ENCODE measurements at places on chromosomes 7 and 10. TPM values are rescaled to one million over a fixed set of nuclear protein-coding genes. Genes with fewer than 3 reads are reported as not detected.
A peak's percentile ranks its signal among the peaks of the same experiment; 100 is the strongest.

ZCCHC24 gene
- 0.78 TPM for total RNA-seq

LSM8 gene
- 46.5 TPM for total RNA-seq

DNA sequence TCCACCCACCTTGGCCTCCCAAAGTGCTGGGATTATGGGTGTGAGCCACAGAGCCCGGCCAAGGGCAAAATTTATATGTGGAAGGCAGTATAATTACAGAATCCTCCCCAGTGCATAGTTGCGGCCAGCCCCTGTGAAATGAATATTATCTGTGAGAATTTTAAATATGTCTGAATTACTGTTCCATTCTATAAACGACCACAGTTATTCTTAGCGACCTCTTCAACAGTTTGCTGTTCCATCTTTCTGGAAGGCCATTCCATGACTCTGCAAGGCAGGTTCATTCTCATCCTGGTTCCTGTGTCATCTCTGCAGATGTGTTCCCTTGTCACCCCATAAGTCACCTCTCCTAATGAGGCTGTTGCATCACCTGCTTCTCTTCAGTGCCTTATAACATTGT is 90.7 kb downstream of the CCDC3 start:
- DNase-seq = no peak
- H3K36me3 ChIP-seq = no peaks in the 10 kb centered on the region
- H3K4me3 ChIP-seq = no peak overlapping the region
- peaks cover 16% of the 10 kb centered on the region for H3K27me3 ChIP-seq
- H3K27ac ChIP-seq = no peak overlapping the region

GRCh38 chr10:78628976-78629375 is 439.8 kb upstream of the ZMIZ1 start:
- no peaks in the 10 kb centered on the region for H3K27me3 ChIP-seq
- H3K27ac ChIP-seq = no peak overlapping the region
- DNase-seq = no peak
- no peak overlapping the region for H3K4me3 ChIP-seq
- H3K36me3 ChIP-seq = no peaks in the 10 kb centered on the region
- H3K4me1 ChIP-seq = no peaks in the 10 kb centered on the region

GRCh38 chr7:95229301-95229700 is 95.0 kb downstream of the PON1 start:
- no peaks in the 10 kb centered on the region for H3K36me3 ChIP-seq
- H3K4me3 ChIP-seq = no peak overlapping the region
- DNase-seq = no peak
- no peaks in the 10 kb centered on the region for H3K4me1 ChIP-seq
- no peak overlapping the region for H3K27ac ChIP-seq

GRCh38 chr10:73209705-73210104 is 37.4 kb downstream of the DNAJC9 start:
- peaks cover 24% of the 10 kb centered on the region for H3K36me3 ChIP-seq
- DNase-seq = no peak
- no peak overlapping the region for H3K4me3 ChIP-seq
- peaks cover 2% of the 10 kb centered on the region for H3K4me1 ChIP-seq
- H3K27me3 ChIP-seq = no peaks in the 10 kb centered on the region

DNA sequence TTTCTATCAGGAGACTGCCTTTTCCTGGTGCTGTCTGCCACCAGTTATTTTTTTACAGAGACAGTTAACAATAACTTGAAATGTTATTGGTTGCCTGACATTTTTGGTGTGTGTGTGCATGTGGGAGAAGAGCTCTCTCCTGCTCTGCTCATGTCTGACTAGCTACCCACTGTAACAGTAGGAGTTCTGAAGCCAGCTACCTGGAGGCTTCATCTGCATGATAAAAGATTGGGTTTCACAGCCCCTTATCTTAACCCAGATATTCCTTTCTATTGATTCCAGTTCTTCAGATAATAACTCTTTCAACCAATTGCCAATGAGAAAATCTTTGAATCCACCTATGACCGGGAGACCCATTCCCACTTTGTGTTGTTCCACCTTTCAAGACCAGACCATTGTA is 237.4 kb upstream of the PPP1R3A start:
- no peaks in the 10 kb centered on the region for H3K4me1 ChIP-seq
- H3K36me3 ChIP-seq = no peaks in the 10 kb centered on the region
- no peak for DNase-seq
- H3K4me3 ChIP-seq = no peak overlapping the region

DNA sequence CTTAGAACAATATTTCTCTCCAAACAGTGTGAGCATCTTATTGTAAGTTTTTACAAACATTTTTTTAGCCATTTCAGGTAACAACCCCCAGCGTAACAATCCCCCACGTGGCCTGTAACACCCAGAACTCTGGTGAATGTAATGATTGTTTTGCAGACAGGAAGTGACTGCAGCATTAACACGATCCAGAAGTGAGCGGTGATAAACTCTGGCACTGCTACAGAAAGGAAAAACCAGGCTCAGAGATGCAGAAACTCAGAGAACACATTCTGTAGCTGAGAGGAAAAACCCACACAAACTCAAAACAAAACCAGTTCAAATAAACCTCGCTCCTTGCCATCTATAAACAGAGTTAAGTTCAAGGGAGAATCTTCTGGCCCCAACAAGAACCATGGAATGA is 285.7 kb downstream of the FGFR2 start:
- H3K27me3 ChIP-seq = peaks cover 8% of the 10 kb centered on the region
- H3K27ac ChIP-seq = no peak overlapping the region
- no peaks in the 10 kb centered on the region for H3K36me3 ChIP-seq
- H3K4me3 ChIP-seq = no peak overlapping the region

DNA sequence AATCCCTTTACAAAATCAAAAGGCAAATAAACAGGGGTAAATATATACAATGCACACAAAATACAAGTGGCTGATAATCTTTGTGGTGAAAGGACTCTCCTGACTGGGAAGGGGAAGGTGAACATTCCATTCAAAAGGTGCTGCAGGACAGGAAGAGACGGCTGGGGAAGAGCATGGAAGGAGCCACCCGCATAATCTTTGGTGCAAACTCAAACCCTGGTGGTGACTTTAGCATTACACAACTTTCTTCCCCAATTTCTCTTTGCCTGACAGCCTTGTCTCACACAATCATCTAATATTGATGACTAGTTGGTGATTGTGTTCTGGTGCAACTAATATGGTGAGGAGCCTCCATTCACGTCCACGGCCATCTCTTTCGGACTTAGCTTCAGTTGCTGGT is 117.0 kb upstream of the EGFR start:
- no peak for DNase-seq
- H3K27me3 ChIP-seq = no peaks in the 10 kb centered on the region
- H3K4me1 ChIP-seq = no peaks in the 10 kb centered on the region
- H3K4me3 ChIP-seq = no peak overlapping the region

GRCh38 chr7:151756076-151756731 is 120.7 kb downstream of the PRKAG2 start:
- H3K36me3 ChIP-seq = no peaks in the 10 kb centered on the region
- peaks cover 22% of the 10 kb centered on the region for H3K4me1 ChIP-seq
- peak; percentile 71 for DNase-seq

Data from activated naive CD8-positive, alpha-beta T cell treated with anti-CD3 and anti-CD28 coated beads for 36 hours (primary cell).